NCI-H1436 (cell line): ENCODE measurements at places on chromosomes 16 and 17.

- no peak for DNase-seq
These were observed 9.6 kb upstream of the ALDH3A1 start for GRCh38 chr17:19757536-19758180.

- no peak for DNase-seq
These were observed 383.2 kb downstream of the GRIN2A start for GRCh38 chr16:9798952-9799580.

GRCh38 chr17:75754378-75755204, 10.4 kb downstream of the GALK1 start:
- DNase-seq: no peak

DNA sequence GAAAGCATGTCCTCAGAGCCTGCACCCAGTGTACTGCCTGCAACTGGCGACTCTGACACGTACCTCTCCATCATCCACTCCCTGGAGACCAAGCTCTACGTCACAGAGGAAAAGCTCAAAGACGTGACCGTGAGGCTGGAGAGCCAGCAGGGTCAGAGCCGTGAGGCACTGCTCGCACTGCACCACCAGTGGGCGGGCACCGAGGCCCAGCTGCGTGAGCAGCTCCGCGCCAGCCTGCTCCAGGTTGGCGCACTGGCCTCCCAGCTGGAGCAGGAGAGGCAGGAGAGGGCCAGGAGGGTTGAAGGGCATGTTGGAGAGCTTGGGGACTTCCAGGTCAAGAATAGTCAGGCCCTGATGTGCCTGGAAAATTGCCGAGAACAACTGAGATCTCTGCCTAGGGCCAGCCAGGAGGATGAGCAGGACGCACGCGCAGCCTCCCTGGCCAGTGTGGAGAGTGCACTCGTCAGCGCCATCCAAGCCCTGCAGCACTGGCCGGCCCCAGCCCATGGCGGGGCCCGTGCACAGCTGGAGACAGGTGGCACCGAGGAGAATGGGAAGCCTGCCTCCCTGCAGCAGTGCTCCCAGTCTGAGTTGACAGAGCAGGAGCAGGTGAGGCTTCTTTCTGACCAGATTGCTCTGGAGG, 40.3 kb downstream of the PLD6 start:
- no peak for DNase-seq

DNA sequence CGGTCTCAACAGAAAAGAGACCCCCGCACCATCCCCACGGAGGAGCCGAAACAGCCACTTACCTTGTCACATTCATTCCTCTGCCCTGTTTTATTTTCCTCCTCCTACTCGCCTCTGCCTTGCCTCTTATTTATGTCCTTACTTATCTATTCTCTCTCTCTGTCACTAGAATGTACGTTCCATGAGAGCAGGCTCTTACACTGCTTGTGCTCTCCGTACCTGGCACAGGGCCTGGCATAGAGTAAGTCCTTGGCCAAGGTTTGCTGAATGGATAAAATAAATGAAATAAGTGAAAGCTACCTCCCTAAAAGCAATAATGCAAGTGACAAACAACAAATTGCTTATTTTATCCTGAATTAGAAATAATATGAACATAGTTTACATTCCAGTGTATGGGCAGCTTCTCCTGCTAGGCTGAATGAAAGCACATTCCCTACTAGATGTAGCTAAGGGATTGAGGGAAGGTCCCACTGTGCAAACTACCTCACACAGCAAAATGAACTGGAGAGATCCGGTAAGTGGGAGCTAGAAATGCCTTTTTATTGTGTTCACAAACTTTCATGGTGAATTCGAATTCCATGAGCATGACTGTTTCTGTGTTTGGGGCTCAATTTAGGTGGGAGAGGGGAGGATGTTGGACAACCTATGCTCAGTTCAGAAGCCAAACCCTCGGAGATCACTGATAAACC, 173.1 kb downstream of the PARN start:
- DNase-seq: no peak

- DNase-seq: no peak
These were observed 77.4 kb upstream of the MAF start for GRCh38 chr16:79677799-79678530.

DNA sequence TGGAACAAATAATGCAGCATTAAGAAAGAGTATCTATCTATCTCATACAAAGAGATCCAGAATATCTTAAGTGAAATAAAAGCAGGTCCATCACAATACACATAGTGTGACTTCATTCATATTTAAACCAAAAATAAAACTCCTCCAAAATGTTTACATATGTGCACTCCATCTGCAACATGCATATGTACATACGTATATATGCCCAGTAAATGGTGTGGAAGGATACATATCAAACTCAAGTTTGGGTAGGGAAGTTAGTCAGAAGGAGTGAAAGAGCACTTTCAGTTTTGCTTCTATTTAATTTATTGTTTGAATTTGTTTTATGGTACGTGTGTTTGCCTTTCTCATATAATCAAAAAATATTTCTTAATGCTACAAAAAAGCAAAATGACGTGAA, 12.0 kb upstream of the ADAT1 start:
- DNase-seq: no peak

GRCh38 chr17:10059684-10060211, 138.7 kb downstream of the GAS7 start:
- no peak for DNase-seq

DNA sequence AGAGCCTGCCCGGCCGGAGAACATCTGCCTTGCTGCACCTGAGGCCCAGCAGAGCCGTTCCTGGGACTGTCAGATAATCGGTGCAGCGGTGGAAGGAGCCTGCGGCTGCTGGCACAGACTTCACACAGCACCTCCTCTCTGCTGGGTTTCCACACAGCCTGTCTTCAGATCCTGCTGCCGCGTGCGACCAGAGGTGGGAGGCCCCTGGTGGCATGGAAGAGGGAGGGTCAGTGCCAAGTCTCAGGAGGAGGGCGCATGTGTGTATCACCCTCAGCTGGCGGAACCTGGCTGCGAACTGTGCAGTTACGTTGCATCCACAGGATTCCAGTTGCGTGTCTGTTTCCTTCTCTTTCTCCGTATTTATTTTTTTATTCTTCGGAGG, 3.3 kb downstream of the CDK5R1 start:
- DNase-seq: peak; percentile 36

- DNase-seq: no peak
These were observed 29.7 kb downstream of the SLC25A10 start for GRCh38 chr17:81741594-81742452.

DNA sequence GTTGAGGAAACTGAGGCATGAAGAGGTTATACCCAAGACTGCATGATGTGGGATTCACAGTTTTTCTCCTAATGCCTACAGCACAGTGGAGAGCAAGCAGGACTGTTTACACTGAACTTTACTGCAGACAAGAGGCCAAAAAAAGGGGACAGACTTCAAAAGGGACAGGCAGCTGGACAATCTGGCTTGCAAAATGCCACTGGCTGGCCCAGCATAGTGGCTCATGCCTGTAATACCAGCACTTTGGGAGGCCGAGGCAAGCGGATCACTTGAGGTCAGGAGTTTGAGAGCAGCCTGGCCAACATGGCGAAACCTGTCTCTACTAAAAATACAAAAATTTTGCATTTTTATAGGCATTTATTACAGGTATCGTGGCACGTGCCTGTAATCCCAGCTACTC, 2.0 kb upstream of the MGAT5B start:
- DNase-seq: no peak

DNA sequence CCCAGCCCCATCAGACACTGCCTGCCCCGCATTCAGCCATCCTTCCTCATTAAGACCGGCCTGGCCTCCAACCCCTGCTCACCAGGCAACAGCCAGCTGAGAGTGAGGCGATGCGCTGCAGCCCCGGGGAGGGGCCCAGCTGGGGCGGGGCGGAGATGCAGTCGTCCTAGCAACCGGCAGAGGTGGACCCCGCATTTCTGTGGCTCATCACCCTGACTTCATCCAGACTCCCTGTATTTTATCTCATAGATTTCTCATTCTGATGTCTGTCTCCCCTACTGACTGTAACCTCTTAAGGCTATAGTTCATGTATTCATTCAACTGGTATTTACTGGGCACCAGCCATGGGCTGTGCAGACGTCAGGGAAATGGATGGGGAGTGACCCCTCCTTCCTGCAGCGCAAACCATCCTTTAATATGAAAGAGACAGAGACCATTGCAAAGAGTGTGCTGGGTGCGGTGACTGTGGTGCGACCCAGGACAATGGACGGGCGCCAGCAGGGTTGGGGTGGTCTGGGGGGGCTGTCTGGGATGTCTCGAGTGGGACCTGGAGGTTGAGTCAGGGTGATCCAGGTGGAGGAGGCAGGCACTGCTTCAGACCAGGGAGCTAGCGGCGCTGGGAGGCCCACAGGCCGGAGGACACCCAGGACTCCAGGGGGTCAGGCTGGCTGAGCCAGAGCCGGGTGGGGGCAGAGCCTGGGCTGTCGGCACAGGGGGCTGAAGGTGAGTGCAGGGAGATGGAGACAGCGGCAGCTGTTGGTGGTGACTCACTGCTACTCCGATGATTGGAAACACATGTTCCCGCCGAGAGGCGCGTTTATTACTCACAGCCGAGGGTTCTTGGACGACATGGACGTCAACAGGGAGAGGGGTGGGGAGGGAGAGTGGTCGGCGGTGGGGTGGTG, 10.5 kb upstream of the TIMP2 start:
- no peak for DNase-seq

DNA sequence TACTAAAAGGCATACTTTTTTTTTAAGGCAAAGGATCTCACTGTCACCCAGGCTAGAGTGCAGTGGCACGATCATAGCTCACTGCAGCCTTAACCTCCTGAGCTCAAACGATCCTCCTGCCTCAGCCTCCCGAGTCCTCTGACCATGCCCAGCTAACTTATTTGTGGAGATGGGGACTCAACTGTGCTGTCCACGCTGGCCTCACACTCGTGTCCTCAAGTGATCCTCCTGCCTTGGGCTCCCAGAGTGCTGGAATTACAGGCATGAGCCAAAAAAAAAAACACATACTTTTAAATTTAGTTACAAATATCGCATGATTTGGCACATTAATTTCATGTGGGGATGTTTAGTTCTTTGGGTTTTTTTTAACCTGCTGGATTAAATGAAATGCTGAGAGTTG, 207.7 kb upstream of the CHMP6 start:
- no peak for DNase-seq

DNA sequence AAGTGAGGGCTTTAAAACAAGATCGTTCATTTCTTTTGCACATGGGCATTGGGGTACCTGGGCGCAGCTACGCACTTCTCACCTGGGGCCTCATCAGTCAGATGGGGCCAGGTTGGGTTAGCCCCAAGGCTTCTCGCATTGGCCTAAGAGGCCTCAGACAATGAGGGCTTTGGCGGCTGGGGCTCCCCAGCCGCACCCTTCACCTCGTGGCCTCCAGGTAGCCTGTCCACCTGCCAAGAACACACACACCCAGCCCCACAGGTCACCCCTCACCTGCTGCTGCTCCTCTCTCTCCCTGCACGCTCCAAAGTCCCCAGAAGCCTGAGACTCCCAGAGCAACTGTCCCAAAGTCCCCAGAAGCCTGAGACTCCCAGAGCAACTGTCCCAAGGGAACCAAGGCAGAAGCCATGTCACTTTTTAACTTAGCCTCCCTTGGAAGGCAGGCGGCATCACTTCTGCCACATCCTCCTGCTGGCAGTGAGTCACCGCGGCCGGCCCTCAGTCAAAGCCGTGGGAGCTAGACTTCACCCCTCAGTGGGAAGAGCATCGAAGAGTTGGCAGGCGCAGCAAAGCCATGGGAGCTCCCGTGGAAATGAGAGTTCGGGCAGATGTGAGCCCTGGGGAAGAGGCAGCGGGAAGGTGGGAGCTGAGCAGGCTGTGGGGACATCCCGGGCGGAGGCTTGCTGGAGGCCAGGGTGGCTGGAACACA, 78.9 kb upstream of the PLCG2 start:
- DNase-seq: no peak
